Lower leg skin (tissue), 4 donors: ENCODE measurements at places on chromosomes 16 and 17. TPM values are rescaled to one million over a fixed set of nuclear protein-coding genes. Genes with fewer than 3 reads are reported as not detected.

HASPIN gene
- 1.6 TPM for total RNA-seq

KRT14 gene
- 7,246 TPM for total RNA-seq

GRCh38 chr16:72474501-72475123, 302.7 kb upstream of the PMFBP1 start:
- no peak for DNase-seq

DNA sequence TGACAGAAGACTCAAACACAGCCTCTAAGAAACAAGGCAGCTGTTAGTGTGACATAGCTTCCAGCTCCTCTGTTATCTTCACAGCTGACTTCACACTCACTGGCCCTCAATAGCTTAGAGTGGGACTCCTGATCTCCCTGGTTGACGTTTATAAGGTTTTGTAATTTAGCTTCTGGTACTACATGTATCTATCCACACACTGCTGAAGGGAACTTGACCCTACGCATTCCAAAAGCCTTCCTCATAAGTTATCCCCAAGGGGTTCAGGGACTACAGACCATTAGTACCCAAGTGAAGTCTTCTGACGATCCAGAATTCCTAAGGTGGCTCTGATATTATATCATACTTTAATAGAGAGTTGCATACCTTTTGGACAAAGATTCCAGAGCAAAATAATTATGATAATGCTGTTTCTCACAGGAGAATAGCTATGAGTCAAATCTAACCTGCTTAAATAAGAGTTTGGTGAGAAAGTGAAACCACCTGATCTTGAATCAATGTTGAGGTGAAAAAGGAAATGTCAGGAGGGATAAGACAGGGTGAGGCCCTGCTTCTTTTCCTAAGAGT, 14.5 kb downstream of the ACACA start:
- DNase-seq = no peak

- no peak for DNase-seq
Observed at GRCh38 chr16:4366016-4366415, 5.6 kb upstream of the VASN start.
